ENCODE measurements at places on chromosomes 13 and 19.

- no peak for DNase-seq
These were observed 31.8 kb downstream of the TPP2 start for GRCh38 chr13:102628559-102628958.

- DNase-seq: no peak
These were observed 289.2 kb downstream of the FGF9 start for GRCh38 chr13:21960108-21960507.

- DNase-seq: no peak
These were observed 133.3 kb upstream of the WASF3 start for GRCh38 chr13:26424181-26424580.

DNA sequence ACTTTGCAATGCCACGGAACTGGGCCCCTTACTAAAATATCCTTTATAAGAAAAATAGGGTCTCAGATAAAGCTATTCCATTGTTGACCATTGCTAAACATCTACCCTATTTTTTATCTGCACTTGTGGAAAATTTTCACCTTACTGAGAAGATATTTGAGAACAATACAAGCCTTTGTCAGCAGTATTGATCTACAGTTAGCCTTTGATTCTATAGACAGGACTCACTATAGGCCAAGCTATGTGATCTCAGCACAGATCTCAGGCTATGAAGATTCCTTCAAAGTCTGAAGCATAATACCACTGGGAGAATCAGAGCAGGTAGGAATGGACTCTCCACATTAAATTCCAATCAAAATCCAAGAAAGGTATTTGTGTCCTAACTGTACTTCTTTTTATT is 1099.7 kb downstream of the DIAPH3 start:
- DNase-seq: no peak

GRCh38 chr13:76656500-76656899 is 229.7 kb downstream of the KCTD12 start:
- no peak for DNase-seq

All from putamen (tissue), 1 donor.